CD8-positive, alpha-beta memory T cell (primary cell): ENCODE measurements at places on chromosomes 11 and 22. TPM values are rescaled to one million over a fixed set of nuclear protein-coding genes. Genes with fewer than 3 reads are reported as not detected.

DNA sequence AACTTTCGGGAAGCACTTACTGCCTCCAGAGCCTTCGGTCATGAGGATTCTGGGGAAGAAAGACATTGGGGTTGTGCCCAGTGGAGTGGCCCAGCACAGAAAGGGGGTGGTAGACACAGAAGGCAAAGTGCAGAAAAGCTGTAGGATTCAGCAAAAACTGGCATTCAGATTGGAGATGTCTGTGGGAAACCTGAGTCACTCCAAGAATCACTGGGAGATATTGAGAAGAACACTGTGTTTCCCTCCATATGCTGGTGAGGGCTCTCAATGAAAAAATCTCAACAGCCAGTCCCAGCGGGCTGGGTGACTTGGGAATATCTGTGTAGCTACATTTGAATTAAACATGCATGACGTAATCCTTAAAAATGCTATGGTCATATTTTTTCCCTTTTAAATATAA is 61.2 kb upstream of the RCN1 start:
- DNase-seq = no peak

- no peak for DNase-seq
These were observed 11.0 kb upstream of the TMEM121B start for GRCh38 chr22:17132112-17132511.

- DNase-seq = no peak
These were observed 18.4 kb upstream of the PITPNB start for GRCh38 chr22:27937453-27937852.

Gene SLC43A3
- total RNA-seq = 447 TPM

- no peak for DNase-seq
These were observed 189.3 kb downstream of the GUCY1A2 start for GRCh38 chr11:106828976-106829375.

GRCh38 chr11:128467610-128468041 is 119.7 kb downstream of the ETS1 start:
- peak; percentile 25 for DNase-seq

GRCh38 chr22:27022274-27022895 is 365.0 kb downstream of the MIAT start:
- DNase-seq = no peak

Gene ACRV1
- not detected for total RNA-seq

Gene ANKK1
- total RNA-seq = 0.57 TPM

Gene SAA1
- not detected for total RNA-seq

DNA sequence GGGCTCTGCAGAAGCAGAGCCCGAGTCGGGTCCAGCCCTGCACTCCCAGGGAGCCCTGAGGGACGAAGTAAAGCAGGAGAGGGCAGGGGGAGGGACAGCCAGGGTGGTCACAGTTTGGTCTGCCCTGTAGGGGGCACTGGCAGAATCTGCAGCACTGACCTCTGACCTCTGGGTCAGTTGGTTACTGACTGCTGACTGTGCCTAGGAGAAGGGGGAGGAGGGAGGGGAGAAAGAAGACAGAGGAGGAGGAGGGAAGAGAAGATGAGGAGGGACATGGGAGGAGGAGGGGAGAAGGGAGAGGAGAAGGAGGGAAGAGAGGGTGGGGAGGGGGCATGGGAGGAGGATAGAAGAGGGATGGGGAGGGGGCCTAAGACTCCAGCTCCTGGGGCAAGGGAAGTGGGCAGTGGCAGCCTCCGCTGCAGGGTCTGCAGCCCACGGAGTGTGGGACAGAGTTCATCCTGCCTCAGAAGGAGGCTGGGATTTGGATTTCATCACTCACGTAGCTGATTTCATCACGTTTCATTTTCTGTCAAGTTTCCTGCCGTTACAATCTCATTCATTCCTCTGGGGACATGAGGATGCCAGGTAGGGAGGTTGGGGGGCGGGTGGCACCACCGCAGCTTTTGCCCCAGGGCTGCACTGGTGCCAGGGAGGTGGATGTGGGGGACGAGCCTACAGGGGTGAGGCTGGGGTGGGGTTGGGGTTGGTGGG is 55.2 kb downstream of the FLRT1 start:
- DNase-seq = no peak

DNA sequence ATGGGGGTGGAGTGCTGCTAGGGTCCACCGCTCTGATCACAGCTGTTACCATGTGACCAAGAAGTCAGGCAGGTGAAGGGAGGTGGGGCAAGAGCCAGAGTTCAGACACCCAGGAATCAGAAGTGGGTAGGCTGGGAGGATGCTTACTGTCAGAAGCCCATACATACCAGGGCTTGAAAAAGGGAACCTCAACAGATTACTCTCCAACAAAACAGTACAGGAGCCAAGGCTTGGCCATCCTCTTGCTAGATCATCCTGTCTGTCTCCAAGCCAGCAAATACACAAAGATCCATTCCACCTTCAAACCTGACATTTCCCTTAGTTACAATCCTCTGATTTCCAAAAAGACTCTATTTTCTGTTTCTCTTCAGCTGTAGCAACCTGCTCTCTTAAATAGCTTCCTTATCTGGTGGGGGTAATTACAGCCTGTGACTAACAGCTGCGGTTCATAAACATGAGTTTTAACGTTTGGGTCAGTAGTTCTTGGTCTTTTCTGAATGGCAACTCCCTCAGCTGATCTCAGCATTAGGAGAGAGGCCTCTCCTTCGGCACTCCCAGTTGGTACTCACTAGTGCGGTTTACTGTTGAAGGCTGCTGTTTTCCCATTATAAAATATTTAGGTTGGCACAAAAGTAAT is 31.1 kb upstream of the WT1 start:
- DNase-seq = no peak

Gene MRGPRX4
- total RNA-seq = not detected

DNA sequence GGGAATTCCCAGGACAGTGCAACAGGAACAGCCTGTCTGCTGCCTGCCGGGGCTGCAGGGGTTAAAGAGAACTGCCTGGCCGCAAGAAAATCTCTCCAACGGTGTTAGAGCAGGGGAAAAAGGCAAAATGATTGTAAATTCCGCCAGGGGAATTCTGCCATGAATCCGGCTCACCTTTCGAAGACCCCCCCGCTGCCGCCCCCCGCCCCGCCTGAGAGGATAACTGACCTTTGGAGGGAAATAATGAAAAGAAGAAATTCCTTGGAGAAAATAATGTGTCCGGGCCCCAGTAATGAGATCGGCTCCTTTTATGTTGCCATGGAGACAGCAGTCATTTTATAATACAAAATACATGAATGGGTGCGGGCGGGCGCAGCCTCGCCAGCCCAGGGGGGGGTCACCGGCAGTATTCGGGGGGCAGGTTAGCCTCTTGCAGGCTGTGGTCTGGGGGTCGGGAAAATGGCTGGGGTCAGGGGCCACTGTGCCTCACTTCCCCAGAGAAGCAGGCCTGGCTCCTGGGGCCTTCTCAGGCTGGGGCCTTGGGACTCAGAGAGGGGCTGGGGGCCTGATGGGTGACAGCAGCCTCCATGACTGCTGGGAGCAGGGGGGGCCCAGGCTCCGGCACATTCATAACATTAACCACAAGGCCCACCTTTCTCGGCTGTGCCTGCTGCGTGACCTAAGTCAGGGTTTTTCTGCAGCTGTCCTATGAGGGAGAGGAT is 228.1 kb downstream of the MN1 start:
- no peak for DNase-seq

GRCh38 chr22:37533995-37534394 is 14.8 kb upstream of the CARD10 start:
- no peak for DNase-seq

Gene SCARF2
- total RNA-seq = 0.50 TPM

DNA sequence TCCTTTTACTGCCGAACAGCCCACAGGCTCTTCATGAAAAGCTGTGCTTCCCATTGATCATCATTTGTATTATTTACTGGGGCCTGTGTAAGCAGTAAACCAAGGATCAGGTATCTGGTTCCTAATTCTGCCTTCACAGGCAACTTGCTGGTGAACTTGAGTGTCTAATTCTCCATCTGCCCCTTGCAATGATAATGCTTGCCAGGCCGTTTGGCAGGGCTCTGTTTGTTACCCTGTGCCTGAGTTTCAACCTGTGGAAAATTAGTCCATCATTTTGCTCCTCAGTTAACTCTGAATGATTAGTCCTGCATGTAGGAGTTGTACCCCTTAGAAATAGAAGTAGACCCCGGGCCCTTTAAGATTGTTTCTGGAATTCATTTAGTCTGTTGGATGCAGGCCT is 298.4 kb upstream of the CADM1 start:
- DNase-seq = no peak

- no peak for DNase-seq
These were observed 44.8 kb upstream of the CRTAM start for GRCh38 chr11:122793515-122793914.

DNA sequence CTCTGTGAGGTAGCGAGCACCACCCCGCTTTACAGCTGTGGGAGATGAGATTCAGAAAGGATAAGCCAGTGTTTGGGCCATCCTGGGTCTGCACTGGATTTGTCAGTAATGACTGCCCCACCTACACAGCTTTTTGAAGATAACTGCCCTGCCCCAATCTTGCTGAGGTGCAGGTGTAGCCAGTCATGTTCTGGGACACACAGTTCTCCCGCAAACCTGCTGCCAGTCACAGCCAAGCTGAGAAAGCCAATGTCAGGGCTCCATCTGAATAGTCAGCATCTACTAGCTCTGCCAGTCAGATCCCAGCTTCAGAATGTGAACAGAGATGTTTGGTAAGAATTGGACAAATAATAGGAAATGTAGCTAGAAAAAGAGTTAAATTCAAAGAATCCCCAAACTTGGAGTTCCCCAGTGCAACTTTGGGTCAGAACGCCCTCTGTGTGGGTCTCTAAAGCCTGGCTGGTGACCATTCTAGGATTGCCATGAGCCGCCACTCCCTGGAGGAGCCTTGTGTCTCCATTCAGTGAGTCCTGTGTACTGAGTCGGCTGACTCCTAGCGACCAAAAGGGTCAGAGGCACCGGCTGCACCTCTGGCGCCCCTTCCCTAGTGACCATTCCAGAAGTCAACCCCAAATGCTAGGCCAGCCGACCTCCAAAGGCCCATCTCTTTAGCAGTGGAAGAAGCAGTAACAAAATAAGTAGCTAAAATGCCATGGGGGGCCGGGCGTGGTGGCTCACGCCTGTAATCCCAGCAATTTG is 2.4 kb upstream of the MB start:
- no peak for DNase-seq

GRCh38 chr11:8018484-8019313 is 31.6 kb downstream of the EIF3F start:
- DNase-seq = peak; percentile 63

Gene PANX3
- not detected for total RNA-seq

Gene SLC25A18
- not detected for total RNA-seq

DNA sequence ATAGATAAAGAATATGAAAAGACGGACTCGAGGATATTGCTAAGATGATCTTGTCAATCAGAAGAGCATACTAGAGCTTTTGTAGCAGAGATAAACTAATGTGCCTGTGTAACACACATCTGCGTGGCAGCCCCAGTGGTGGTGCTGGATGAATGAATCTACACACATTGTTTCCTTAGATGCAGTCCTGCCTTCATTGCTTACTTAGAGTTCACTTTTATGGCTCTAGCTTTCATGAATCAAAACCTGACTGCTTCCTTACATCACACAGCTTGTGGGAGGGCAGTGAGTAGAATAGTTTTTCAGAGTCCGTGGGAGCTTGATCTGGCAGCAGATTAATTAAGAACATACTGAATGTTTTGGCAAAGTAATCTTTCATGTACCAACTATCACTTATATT is 83.7 kb downstream of the EXT2 start:
- DNase-seq = no peak

Gene CBX7
- total RNA-seq = 26.4 TPM

Gene TREH
- total RNA-seq = not detected

GRCh38 chr11:117588166-117588810 is 208.7 kb downstream of the DSCAML1 start:
- no peak for DNase-seq

Gene OR51E1
- total RNA-seq = not detected

DNA sequence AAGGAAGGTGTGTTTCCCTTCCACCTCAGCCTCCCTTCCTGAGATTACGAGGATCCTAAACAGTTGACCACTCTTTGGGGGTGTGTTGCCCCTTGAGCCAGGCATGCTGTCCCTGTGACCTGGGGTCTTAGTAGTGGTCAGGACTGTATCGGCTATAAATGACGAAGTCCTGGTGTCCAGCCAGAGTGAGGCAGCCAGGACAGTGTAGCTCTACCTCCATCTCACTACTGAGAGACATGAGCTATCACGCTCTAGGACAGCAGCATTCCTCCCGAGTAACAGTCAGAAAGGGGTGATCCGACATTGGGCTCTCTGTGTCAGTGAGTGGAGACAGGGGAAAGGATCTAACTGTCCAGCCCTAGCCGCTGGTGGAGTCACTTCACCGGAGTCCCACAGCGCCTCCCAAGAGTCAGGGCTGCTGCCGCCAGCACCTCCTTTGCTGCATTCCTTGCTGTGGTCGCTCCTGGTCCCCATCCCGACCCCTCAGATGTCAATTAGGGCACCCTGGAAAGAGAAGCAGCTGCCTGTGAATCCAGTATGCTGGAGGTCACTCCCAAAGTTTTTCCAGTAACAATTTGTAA is 3.3 kb upstream of the B3GNT6 start:
- no peak for DNase-seq

Gene TBX10
- total RNA-seq = not detected

Gene APOL4
- total RNA-seq = 0.46 TPM

Gene ROBO3
- total RNA-seq = 7.7 TPM

DNA sequence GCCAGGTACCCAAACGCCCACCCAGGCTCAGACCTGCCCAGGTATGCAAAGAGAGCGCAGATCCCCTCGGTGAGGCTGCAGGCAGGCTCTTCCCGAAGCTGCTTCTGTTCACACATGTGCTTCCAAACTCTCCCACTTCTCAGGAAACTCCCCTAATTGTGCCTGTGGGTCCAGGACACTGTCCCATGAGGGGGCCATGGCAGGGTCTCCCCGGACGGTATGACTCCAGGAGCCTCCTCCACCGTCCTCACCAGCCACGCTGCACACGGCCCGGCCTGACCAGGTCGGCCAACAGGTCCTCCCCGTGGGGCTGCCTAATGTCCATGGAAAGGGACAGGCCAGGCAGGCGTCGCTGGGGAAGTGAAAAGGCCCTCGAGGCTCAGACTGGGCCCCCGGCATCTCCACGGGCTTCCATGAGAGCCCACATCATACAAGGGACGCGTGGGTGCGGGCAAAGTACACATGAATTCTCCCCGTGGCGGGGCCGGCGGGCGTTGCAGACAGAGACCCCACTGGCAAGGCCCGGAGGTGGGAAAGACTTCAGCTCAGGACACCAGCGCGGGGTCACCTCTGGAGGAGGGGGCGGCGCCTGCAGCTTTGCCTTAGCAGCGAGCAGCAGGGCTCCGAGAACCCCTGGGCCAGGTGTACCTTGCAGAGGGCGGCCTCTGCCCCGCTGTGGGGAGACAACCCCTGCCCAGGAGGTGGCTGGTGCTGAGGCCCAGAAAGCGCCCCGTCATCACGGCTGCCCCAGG is 526.1 kb downstream of the BRD1 start:
- no peak for DNase-seq

- no peak for DNase-seq
These were observed 13.5 kb downstream of the RHBDD3 start for GRCh38 chr22:29254286-29254660.

Gene PARVB
- 84.3 TPM for total RNA-seq

GRCh38 chr22:49519117-49519737 is 308.4 kb downstream of the BRD1 start:
- no peak for DNase-seq

- DNase-seq = no peak
These were observed 34.9 kb upstream of the PHOX2A start for GRCh38 chr11:72278905-72279304.
